ENCODE measurements at places on chromosomes 3 and 15. TPM values are rescaled to one million over a fixed set of nuclear protein-coding genes. Genes with fewer than 3 reads are reported as not detected.
A peak's percentile ranks its signal among the peaks of the same experiment; 100 is the strongest.

LYZL4 gene
- total RNA-seq = not detected

ZNF80 gene
- not detected for total RNA-seq

MEX3B gene
- total RNA-seq = 0.92 TPM

NEK10 gene
- 2.8 TPM for total RNA-seq

GMNC gene
- not detected for total RNA-seq

CHRNA7 gene
- 2.4 TPM for total RNA-seq

DNA sequence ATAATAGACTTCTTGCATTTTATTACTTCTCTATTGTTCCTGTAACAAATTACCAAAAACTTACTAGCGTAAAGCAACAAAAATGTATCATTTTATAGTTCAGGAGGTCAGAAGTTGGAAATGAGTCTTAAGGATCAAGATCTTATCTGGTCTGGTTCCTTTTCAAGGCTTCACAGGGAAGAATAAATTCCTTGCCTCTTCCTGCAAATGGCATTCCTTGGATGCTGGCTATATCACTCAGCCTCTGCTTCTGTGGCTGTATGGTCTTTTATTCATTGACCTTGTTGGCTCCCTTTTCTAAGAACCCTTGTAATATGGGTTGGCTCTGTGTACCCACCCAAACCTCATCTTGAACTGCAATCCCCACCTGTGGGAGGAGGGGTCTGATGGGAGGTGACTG, 478.4 kb upstream of the THBS1 start:
- DNase-seq = no peak

DNA sequence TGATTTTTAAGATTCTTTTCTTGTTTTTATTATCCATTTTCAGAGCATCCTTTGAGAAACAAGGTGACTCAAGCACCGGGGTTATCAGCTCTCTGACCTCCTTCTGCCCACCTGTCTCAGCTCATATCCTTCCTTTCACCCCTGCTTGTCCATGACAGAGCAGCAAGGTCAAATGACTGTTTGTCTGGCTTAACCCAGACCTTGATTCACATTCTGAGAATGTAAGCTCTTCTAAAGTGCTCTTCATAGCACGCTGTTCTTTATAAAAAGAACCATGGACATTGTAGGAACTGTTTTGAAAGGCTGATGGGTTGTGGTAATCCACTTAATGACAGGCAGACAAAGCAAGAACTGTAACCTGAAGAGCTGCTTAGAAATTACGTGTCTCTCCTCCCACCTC, 122.5 kb downstream of the CHST2 start:
- DNase-seq = no peak

GRCh38 chr3:160478338-160478737, 28.8 kb upstream of the TRIM59 start:
- DNase-seq = no peak

DNA sequence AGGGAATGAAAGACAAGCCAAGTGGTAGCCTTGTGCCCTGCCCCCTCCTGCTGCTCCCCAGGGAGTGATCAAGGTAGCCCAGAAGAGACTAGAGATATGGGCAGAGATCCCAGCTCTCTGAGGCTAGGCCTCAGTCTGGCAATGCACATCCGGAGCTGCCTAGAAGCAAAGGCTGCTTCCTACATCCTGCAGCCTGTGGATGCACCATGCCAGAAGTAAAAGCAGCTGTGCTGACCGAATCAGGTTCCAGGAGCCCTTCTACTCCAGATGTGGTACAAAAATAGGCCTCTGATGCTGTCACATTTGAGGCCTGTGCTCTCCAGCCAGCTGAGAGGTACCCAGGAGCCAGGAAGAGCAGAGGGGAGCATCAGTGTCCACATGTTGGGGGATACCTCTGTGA, 16.0 kb downstream of the TRAIP start:
- no peak for DNase-seq

DNA sequence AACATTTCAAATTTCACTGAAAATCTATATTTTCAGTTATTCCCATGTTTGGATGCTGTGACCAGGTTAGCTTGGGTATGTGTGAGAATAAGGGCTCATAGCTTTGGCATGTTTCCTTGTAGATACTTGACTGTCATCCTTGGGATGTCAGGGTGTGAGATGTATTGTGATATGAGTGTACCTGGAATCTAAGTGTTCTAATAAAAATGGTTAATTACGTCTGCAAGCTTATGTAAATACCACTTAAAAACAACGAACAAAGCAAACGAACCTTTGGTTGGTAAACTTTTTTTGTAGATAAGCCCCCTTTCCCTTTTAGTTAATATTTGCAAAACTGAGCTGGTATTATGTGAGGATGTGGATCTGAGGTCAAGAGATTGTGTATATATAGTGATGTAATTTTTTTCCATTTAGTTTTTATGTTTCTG, 63.5 kb downstream of the FNDC3B start:
- DNase-seq = no peak

DNA sequence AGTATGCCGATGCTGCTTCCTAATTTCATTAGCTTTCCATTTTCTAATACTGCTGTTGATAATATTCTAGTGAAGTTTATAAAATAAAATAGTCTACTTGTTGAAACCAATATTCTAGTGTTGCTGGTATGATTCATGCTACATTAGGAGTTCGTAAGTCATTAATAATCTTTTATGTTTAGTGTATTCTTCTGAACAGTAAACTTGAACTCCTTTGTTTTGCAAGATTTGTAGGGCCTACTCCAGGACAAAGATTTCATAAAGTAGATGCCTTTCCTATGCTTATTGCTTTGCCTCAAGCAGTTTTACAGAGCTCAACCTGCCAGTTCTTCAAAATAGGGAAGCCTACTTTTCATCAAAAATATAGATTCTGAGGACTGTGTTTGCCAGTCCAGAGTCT, 111.5 kb downstream of the RSRC1 start:
- no peak for DNase-seq

GRCh38 chr3:172333042-172333377, 115.2 kb downstream of the GHSR start:
- no peak for DNase-seq

GRCh38 chr3:5187920-5188418, 462 bp downstream of the EDEM1 start:
- DNase-seq = peak; percentile 28
